Esophagus muscularis mucosa (tissue), 4 donors: ENCODE measurements at places on chromosomes 2 and 18.

DNA sequence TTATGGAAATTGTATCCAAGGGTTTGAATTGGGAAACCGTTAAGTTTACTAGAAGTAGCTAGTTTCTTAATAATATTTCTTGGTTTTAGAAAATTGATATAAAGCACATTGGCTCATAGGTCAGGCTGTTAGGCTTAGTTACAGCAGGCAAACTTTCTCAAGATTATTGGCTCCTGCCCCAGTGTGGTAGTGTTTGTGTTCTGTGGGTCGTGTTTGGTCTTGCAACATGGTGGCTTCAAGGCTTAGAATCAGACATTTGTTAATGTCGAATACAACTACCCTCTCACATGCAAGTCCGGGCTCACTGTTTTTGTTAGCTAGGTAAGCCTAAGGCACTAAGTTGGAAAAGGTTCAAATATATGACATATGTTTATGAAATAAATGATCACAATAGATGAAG is 19.6 kb downstream of the CERS6 start:
- no peak for DNase-seq

DNA sequence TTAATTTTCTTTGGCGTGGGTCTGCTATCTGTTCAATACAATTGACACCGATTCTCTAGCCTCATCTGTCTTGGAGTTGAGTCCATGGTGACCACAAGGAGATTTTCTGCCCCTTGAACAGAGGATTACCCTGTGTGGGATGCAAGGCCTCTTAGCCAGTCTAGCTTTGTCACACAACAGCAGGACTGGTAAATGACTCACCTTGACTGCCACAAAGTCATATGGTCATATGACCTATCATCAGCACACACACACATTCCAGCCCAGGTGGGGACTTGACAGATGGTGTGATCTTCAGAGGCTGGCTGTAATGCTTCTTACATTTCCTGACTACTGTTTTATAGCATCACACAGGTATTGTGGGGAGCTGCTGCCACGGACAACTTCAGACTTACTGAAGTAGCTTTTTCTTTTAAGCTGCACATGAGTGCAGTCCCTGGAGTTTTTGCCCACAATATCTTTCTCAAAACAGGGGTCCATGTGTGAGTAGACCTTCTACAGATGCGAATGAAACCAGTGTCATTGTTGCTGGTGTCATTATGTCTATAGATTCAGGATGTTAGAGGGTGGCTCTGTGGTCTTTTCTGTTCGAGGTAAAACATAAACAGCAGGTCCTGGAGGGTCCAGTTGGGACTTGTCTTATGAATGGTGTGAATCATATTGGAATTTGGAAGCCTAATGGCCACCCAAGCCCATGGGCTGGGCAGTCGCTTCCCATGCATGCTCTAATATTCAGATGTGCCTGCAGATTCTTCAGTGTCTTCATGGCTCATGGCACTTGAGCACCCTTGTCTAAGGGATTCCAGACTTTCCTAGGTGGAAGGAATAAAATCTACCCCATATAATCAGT is 18.6 kb upstream of the ACOXL start:
- DNase-seq = peak; percentile 91

GRCh38 chr2:60496475-60496874 is 57.0 kb downstream of the BCL11A start:
- no peak for DNase-seq

GRCh38 chr2:197919487-197919886 is 115.1 kb downstream of the PLCL1 start:
- DNase-seq = no peak

- no peak for DNase-seq
Observed at GRCh38 chr2:105873721-105874120, 129.0 kb downstream of the NCK2 start.

- no peak for DNase-seq
Observed at GRCh38 chr18:30487962-30488361, 554.6 kb downstream of the DSC3 start.

- no peak for DNase-seq
Observed at GRCh38 chr18:64982414-64983055, 768.3 kb upstream of the CDH7 start.

- no peak for DNase-seq
Observed at GRCh38 chr2:219272356-219272755, 6.8 kb upstream of the DNAJB2 start.

- DNase-seq = no peak
Observed at GRCh38 chr2:29314816-29315571, 199.8 kb downstream of the CLIP4 start.
